Activated CD8-positive, alpha-beta T cell treated with anti-CD3 and anti-CD28 coated beads for 36 hours (primary cell): ENCODE measurements at places on chromosomes 13 and 19. TPM values are rescaled to one million over a fixed set of nuclear protein-coding genes. Genes with fewer than 3 reads are reported as not detected.

Gene PSG2
- not detected for total RNA-seq

Gene GPR180
- 7.5 TPM for total RNA-seq

Gene TEKTIP1
- 1.6 TPM for total RNA-seq

Gene DGKH
- 15.2 TPM for total RNA-seq

Gene GGACT
- 4.0 TPM for total RNA-seq

Gene CLEC4G
- total RNA-seq: not detected

Gene ZSCAN1
- total RNA-seq: not detected

Gene CEACAM3
- total RNA-seq: not detected

Gene PALM3
- total RNA-seq: not detected

Gene SIAH3
- total RNA-seq: 0.07 TPM

Gene ATP4B
- total RNA-seq: not detected

Gene C1QTNF9
- not detected for total RNA-seq

Gene CYP2S1
- total RNA-seq: not detected

Gene SIGLEC12
- total RNA-seq: 0.34 TPM

Gene PNMA8B
- total RNA-seq: not detected

Gene SHC2
- 0.25 TPM for total RNA-seq

Gene MYPOP
- 5.0 TPM for total RNA-seq

Gene PLIN4
- 0.05 TPM for total RNA-seq

Gene HSH2D
- total RNA-seq: 25.5 TPM

Gene TJP3
- 2.4 TPM for total RNA-seq

Gene CGB2
- total RNA-seq: not detected

Gene LATS2
- total RNA-seq: 1.3 TPM

Gene PGLYRP1
- total RNA-seq: not detected

Gene NLRP4
- not detected for total RNA-seq
